ENCODE measurements at places on chromosomes 12 and 14. TPM values are rescaled to one million over a fixed set of nuclear protein-coding genes. Genes with fewer than 3 reads are reported as not detected.
A peak's percentile ranks its signal among the peaks of the same experiment; 100 is the strongest.

Gene BMP4
- total RNA-seq = 3.5 TPM

Gene ACOT4
- total RNA-seq = 6.1 TPM

Gene NEUROD4
- not detected for total RNA-seq

Gene PACS2
- total RNA-seq = 167 TPM

Gene SCYL2
- 75.4 TPM for total RNA-seq

Gene TDRD9
- 68.5 TPM for total RNA-seq

DNA sequence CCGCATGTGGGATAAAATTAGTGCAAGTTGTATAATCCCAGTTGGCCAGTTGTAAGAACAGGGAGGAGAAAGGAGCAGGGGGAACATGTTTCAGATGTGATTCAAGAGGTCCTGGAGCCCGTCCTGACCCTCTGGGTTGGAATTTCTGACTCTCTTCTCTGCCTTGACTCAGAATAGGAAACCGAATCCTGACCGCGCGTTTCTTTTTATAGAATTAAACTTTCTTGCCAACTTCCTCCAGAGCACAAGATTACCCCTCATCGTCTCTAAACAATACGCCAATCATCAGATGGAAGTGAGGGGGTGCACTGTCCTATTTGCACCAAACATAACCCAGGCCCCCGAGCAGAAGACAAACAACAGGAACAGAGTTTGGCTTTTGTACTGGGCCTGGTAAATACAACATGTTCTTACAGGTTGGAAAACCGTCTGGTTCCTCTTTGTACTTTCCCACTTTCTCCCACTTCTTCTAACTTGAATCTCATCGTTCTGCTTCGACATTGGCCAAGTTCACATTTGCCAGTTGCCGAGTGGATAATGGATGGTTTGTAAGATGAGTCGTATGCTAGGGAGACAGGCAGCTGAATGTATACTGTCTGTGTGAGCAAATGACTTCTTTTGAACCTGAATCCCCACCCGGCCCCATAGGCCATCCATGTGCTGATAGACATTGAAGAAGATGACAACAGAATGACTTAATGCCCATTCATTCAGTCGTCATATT, 42.6 kb upstream of the MED13L start:
- no peaks in the 10 kb centered on the region for H3K27me3 ChIP-seq
- peaks cover 17% of the 10 kb centered on the region for H3K4me1 ChIP-seq
- H3K4me3 ChIP-seq = no peak overlapping the region

DNA sequence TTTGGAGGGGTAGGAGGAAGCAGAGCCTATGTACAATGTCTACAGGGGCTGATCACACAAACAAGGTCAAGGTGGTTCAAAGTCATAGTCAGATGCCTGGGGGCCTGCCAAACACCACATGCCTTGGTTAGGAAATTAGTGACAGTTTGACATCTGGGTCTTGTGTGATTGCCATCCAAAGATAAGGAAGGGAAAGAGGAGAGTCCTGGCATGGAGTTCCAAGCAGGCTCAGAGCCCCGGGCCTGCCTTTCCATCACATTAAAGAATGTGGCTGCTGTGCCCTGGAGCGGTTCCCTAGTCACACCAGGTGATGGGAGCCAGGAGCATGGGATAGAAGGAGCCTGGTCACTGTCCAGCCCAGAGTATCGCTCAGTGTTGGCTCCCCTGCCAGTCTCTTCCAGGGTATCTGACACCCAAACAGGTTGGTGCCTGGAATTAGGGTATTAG, 53.6 kb upstream of the BCL2L14 start:
- no peak for DNase-seq
- no peaks in the 10 kb centered on the region for H3K4me1 ChIP-seq
- H3K4me3 ChIP-seq = no peak overlapping the region

DNA sequence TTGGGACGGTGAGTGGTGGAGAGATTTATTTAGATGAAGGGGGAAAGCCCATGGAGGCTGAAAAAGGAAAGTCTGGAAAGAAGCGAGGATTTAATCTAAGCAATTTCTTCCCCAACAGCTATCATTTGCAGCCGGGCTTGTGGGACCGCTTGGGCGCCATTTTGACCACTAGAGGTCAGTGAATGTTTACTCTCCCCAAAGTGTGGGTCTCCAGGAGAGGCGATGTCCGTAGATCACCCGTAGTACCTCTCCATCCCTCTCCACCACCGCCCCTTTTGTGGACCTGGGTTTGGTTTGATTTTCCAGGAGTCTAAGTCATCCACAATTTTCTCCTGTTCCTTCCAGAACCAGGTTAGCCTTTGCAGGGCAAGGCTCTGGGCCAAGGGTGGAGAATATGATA, 91.2 kb upstream of the PARP11 start:
- H3K4me3 ChIP-seq = no peak overlapping the region
- peaks cover 6% of the 10 kb centered on the region for H3K4me1 ChIP-seq
- no peaks in the 10 kb centered on the region for H3K36me3 ChIP-seq
- DNase-seq = no peak
- H3K27ac ChIP-seq = no peak overlapping the region

GRCh38 chr14:23605931-23606585, 27.5 kb upstream of the JPH4 start:
- no peaks in the 10 kb centered on the region for H3K27me3 ChIP-seq
- no peaks in the 10 kb centered on the region for H3K36me3 ChIP-seq
- no peak overlapping the region for H3K4me3 ChIP-seq
- H3K4me1 ChIP-seq = no peaks in the 10 kb centered on the region
- no peak overlapping the region for H3K27ac ChIP-seq

GRCh38 chr12:126608607-126609175, 1543.5 kb downstream of the AACS start:
- H3K4me1 ChIP-seq = no peaks in the 10 kb centered on the region
- H3K36me3 ChIP-seq = no peaks in the 10 kb centered on the region
- no peak for DNase-seq
- H3K4me3 ChIP-seq = no peak overlapping the region

DNA sequence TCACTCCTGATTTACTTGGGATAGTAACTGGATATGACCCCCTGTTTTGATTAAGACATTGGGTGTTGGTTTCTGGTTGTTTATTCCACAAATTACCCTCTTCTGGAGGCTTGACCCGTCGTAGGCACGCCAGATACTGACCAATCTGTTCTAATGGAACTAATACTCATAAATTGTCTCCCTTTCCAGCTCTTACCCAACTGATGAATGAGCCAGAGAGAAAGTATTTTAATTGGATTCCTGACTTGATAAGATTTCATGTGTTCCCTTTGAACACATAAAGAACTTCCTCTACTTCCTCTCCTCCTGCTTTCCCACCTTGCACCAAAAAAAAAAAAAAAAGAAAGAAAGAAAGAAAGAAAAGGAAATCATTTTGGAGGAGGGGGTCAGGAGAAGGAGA, 340.9 kb downstream of the PCNX1 start:
- no peak overlapping the region for H3K27ac ChIP-seq
- no peaks in the 10 kb centered on the region for H3K36me3 ChIP-seq
- no peaks in the 10 kb centered on the region for H3K4me1 ChIP-seq
- DNase-seq = no peak
- H3K27me3 ChIP-seq = no peaks in the 10 kb centered on the region
- H3K4me3 ChIP-seq = no peak overlapping the region

DNA sequence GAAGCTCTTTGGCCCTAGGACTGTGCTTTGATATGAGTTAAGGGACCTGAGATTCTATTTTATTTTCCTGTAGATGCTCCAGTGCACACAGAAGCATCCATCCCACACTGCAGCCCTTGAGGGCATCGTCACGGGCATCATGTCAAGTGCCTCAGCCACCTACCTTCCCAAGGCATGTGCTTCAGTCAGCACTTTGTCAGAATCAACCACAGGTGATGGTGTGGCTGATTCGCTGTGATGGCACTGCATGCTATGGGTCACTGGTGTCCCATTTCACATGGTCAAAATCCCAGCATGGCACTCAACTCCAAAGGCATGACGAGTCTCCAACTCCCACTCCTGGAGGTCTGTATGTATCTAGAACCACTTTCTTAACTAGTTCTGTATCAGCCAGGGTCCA, 100.8 kb downstream of the AACS start:
- no peak for DNase-seq
- H3K36me3 ChIP-seq = no peaks in the 10 kb centered on the region
- H3K4me1 ChIP-seq = no peaks in the 10 kb centered on the region
- H3K4me3 ChIP-seq = no peak overlapping the region
- no peaks in the 10 kb centered on the region for H3K27me3 ChIP-seq

GRCh38 chr12:111706145-111706544, 20.3 kb downstream of the ACAD10 start:
- H3K4me1 ChIP-seq = no peaks in the 10 kb centered on the region
- no peak overlapping the region for H3K27ac ChIP-seq
- H3K4me3 ChIP-seq = no peak overlapping the region
- H3K27me3 ChIP-seq = no peaks in the 10 kb centered on the region
- DNase-seq = no peak

GRCh38 chr12:30063435-30063945, 279.7 kb upstream of the TMTC1 start:
- H3K4me3 ChIP-seq = no peak overlapping the region
- no peaks in the 10 kb centered on the region for H3K27me3 ChIP-seq
- DNase-seq = no peak
- no peaks in the 10 kb centered on the region for H3K36me3 ChIP-seq

- H3K4me1 ChIP-seq = no peaks in the 10 kb centered on the region
- no peak overlapping the region for H3K4me3 ChIP-seq
- DNase-seq = no peak
Measured at GRCh38 chr14:53741479-53742232, 215.0 kb downstream of the BMP4 start.

- no peaks in the 10 kb centered on the region for H3K4me1 ChIP-seq
- no peak for DNase-seq
- H3K36me3 ChIP-seq = no peaks in the 10 kb centered on the region
Measured at GRCh38 chr14:46480817-46481216, 170.8 kb downstream of the RPL10L start.

DNA sequence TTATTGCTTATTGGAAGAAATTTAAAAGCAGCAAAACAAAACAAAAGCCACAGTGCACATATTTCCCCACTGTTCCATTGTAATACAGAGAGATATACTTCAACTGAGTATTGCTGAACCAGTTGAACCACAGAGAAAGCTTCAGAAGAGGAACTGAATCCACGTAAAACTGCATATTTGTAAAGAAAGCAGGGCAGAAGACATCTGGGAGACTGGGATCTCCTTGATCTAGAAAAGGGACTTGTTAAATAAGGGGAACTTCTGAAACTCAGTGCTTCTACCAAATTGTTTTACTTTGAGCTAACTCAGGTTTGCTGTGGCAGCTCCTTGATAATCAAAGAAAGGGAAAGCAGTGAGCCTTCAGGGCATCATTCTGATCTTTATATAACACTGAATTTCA, 411.1 kb upstream of the MDGA2 start:
- H3K4me1 ChIP-seq = no peaks in the 10 kb centered on the region
- no peak overlapping the region for H3K27ac ChIP-seq
- no peaks in the 10 kb centered on the region for H3K27me3 ChIP-seq
- no peak for DNase-seq
- H3K36me3 ChIP-seq = no peaks in the 10 kb centered on the region
- no peak overlapping the region for H3K4me3 ChIP-seq

GRCh38 chr12:64991121-64991611, 129.9 kb downstream of the WIF1 start:
- no peak overlapping the region for H3K27ac ChIP-seq
- H3K36me3 ChIP-seq = no peaks in the 10 kb centered on the region
- H3K27me3 ChIP-seq = no peaks in the 10 kb centered on the region
- H3K4me3 ChIP-seq = no peak overlapping the region

GRCh38 chr14:84080944-84081343, 1449.0 kb upstream of the FLRT2 start:
- H3K27ac ChIP-seq = no peak overlapping the region
- H3K4me3 ChIP-seq = no peak overlapping the region
- H3K27me3 ChIP-seq = no peaks in the 10 kb centered on the region
- no peak for DNase-seq
- no peaks in the 10 kb centered on the region for H3K4me1 ChIP-seq

DNA sequence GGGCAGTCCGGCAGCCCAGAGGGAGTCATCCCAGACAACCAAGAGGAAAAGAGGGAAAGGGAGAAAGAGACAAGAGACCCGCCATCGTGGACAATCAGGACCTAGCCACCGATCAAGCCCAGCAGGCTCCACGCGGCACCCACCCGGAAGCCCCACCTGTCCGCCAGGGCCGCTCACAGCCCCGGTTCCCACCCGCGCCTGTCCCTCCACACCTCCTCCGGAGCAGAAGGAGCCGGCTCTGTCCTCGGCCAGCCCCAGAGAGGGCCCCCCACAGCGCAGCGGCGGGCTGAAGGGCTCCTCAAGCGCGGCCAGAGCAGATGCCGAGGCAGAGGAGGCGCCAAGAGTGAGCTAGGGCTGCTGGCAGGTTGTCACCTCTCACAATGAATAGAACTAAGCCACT, 784.7 kb upstream of the FBXO33 start:
- peak overlapping the region; percentile 22 for H3K4me3 ChIP-seq
- no peak overlapping the region for H3K27ac ChIP-seq
- no peaks in the 10 kb centered on the region for H3K4me1 ChIP-seq
- no peaks in the 10 kb centered on the region for H3K27me3 ChIP-seq
- DNase-seq = no peak

- no peaks in the 10 kb centered on the region for H3K27me3 ChIP-seq
- no peak for DNase-seq
- no peaks in the 10 kb centered on the region for H3K4me1 ChIP-seq
- no peak overlapping the region for H3K4me3 ChIP-seq
Measured at GRCh38 chr12:5733136-5733755, 211.8 kb downstream of the ANO2 start.

DNA sequence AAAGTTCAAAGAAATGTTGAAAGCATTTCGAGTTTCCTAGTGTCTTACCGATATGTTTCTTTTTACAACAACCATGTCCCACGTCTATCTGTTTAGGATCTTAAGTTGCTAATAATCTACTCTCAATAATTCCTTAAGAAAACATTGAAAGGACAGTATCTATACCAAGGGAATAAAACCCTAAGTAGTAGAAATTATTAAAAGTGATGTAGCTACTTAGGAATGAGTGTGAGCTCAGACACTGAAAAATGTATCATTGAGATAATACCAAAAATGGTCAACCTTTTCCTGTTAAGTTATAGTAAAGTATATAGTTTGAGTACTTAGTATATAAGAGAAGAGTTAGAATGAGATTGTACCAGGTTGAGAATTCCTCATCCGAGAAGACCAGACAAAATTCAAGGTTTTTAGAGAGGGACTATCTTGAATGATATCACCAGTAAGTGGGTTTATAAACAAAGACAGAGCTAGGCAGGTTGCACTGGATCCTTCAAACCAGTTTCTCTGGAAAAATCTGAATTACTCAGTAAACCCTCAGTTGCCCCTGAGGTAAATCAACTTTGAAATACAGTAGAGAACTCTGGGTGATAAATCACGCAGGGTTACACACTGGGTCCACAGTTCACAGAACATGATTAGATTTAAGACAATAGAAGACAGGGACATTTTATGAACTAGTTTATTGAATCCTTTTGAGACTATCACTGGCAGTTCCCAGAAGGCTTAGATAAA, 96.8 kb downstream of the ERGIC2 start:
- no peaks in the 10 kb centered on the region for H3K4me1 ChIP-seq
- no peaks in the 10 kb centered on the region for H3K27me3 ChIP-seq
- H3K4me3 ChIP-seq = no peak overlapping the region
- H3K27ac ChIP-seq = no peak overlapping the region

DNA sequence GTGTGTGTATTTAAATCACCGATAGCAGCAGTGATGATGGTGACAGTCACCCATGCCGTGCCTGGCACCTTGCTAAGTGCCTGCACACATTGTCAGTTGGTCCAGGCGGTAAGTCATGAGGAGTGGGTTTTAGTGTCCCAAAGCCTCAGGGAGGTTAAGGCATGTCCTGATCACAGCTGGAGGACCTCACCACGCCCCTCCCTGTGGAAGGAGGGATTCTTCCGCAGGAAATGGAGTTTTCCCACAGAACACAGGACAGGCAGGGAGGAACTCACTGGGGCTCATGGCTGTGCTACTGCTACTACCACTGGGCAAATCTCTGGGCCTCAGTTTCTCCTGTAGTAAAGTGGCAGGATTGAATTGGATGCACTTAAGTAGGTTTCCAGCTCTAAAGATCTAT, 142.3 kb downstream of the CACNA1C start:
- no peak overlapping the region for H3K27ac ChIP-seq
- H3K36me3 ChIP-seq = no peaks in the 10 kb centered on the region
- DNase-seq = no peak
